Progenitor cell of endocrine pancreas (in vitro differentiated cells): ENCODE measurements at places on chromosomes 1 and 21. TPM values are rescaled to one million over a fixed set of nuclear protein-coding genes. Genes with fewer than 3 reads are reported as not detected.

AQP10 gene
- 0.64 and 0.96 TPM in 2 replicates for total RNA-seq

TNFRSF4 gene
- 0.33 and 0.38 TPM in 2 replicates for total RNA-seq

SLC39A1 gene
- total RNA-seq: 70.6 and 75.4 TPM in 2 replicates

PDE4B gene
- total RNA-seq: 0.29 and 0.42 TPM in 2 replicates

ESRRG gene
- 8.3 and 9.6 TPM in 2 replicates for total RNA-seq

DNA sequence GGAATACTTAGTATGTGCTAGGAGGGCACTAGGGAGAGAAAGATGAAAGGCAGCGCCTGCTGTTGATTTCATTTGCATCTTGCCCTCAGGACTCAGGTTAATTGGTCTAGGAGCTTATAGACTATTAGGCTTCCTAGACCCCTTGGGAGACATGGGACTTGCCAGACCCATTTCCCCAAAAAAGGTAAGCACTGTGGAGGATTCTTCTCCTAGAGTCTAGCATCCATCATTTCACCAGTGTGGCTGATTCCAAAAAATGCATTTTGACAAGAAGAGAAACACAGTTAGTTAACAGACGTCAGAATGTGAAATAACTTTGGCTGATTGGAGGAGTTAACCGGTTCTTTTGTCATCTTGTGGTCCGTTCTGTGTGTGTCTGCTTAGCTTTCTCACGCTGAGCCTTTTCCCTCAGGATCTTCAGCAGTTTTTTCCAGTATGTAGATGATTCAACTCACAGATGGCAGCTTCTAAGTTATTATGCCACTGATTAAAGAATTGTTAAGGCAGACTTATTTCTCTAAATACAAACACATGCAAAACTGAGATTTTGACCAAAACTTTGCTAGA lies 108.8 kb downstream of the KIF26B start:
- no peak for DNase-seq

- no peak for DNase-seq
Observed at GRCh38 chr1:27342778-27343638, 1.2 kb downstream of the SYTL1 start.

DNA sequence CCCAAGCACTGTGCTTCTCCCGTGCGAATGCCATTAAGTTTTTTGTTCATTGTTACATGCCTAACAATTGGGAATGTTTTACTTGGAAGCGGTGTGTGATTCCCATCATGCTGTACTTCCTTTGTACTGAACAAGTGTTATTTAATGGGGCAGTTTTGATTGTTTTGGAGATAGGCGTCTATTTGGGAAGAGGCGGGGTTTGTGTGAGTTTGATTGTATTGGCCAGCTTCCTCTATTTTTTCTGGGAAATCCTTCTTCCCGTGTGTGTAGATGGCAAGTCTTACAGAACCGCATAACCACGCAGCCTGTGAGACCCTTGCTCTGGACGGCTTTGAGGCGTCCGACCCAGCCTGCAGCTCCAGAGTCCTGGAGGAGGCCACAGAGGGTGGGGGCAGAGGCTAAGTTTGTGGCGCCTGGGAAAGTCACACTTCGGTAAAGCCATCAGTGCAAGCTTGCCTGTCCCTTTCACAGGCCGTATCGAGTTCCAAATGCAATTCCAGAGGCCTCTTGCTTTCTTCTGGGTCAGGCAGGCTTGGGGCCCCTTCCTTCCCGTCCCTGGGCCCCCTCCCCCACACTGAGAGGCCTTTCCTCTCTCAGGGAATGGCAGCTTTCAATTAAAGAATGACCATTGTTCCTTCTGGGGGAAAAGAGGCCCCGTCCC lies 210.3 kb downstream of the TOMM20 start:
- DNase-seq: no peak

DNA sequence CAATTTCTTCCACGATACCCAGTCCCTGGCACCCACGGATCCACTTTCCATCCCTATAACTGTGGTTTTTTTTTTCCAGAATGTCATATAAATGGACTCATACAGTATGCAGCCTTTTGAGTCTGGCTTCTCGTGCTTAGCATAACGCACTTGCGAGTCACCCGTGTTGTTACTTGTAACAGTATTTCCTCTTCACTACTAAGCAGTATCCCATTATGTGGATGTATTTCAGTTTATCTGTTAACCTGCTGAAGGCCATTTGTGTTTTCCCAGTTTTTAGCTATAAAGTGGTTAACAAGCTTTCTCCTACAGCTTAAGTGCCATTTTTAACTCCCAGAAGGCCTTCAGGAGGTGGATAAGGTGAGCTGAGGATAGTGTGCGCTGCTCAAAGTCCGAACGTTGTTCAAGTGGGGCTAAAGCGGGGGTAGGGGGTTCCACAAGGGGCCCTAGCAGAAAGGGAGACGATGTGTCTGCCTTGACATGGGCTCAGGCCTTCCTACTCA lies 829 bp downstream of the ADAR start:
- no peak for DNase-seq

DNA sequence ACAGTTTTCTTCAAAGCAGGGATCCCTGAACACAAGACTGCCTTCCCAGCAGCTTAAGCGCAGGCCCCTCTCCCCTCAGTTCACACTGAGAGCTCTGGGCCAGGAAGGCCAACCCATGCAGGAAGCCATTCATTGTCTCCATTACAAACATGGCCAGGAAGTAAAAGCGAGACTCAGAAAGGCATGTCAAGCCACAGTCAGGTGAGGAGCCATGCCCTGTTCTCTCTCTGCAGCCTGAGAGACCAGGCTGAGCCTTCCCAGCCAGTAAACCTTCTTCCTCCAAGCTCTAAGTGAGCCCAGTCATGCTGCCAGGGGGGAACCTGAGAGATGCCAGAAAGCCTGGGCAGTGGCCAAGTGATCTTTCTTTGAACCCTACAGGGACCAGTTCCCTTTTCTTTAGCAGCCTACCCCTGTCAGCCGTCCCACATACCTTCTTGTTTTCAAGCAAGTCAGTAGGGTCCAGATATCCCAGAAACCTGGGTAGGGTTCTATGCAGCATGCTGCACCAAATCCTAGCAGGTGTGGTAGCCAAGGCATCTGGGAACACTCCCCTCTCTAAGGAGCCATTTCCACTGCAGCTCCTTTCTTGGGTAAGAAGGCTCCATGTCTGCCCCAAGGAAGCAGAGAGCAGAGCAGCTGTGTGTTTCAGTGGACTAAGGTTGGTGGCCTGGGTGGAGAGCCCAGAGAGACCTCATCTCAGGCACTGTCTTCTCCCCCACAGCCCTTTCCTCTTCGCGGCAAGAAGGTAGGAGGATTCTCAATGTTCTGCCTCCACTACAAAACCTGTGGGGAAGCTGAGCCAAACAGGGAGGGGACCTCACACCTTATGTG lies 977 bp downstream of the TRAF3IP3 start:
- DNase-seq: no peak
